Posterior vena cava (tissue), 2 donors: ENCODE measurements at places on chromosomes 3 and 15. TPM values are rescaled to one million over a fixed set of nuclear protein-coding genes. Genes with fewer than 3 reads are reported as not detected.

The LYSMD4 gene
- total RNA-seq: 7.5 TPM

The STRC gene
- total RNA-seq: 0.19 TPM

The BTLA gene
- total RNA-seq: 0.38 TPM

The SLC2A2 gene
- total RNA-seq: not detected

The SLC28A2 gene
- total RNA-seq: not detected

The CASR gene
- not detected for total RNA-seq

The ADCY5 gene
- 41.1 TPM for total RNA-seq

The RARRES1 gene
- total RNA-seq: 446 TPM

The LOXL1 gene
- 94.6 TPM for total RNA-seq

The TMCO5A gene
- total RNA-seq: not detected

The CCR3 gene
- total RNA-seq: not detected

The SLC6A11 gene
- total RNA-seq: not detected

DNA sequence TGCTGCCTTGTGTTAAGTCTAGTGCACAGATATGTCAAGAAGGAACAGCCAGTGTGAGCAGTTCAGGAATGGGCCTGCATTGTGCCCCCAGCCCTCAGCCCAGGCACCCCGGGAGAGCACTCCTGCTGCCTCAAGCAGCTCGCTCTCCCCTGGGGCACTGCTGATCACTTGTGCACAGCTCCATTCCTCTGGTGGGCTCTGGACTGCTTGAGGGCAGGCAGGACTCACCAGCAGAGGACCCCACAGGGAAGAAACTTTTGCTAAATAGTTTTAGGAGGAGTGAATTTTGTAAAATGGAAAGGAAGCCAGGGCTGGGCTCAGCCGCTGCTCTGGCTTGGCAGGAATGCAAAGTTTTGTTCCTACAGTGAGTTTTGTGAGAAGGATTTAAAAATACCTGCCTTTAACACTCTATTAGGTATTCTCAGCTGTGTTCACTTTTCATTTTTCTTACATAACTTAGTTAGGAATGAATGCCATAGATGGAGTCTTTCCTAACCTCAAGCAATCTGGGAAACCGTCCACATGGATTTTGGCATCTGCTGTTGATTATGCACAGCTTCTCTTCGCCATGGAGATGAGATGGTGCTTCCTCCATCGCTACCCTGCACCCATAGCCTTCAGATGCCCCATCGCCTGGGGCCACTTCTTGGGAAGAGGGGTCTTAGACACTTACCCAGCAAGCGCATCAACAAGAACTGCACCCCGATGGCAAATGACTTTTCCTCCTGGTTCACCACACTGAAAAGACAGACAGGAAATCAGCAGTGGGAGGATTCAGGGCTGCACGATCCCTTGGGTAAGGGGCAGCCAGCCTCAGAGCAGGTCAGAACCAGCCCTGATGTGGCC, 42.3 kb upstream of the RAB6B start:
- no peak for DNase-seq

GRCh38 chr15:83983634-83984458, 251.7 kb upstream of the GOLGA6L4 start:
- no peak for DNase-seq

- DNase-seq: no peak
Measured at GRCh38 chr3:169266351-169266750, 397.2 kb downstream of the MECOM start.

- no peak for DNase-seq
Measured at GRCh38 chr3:71763426-71763825, 9.8 kb downstream of the GPR27 start.

DNA sequence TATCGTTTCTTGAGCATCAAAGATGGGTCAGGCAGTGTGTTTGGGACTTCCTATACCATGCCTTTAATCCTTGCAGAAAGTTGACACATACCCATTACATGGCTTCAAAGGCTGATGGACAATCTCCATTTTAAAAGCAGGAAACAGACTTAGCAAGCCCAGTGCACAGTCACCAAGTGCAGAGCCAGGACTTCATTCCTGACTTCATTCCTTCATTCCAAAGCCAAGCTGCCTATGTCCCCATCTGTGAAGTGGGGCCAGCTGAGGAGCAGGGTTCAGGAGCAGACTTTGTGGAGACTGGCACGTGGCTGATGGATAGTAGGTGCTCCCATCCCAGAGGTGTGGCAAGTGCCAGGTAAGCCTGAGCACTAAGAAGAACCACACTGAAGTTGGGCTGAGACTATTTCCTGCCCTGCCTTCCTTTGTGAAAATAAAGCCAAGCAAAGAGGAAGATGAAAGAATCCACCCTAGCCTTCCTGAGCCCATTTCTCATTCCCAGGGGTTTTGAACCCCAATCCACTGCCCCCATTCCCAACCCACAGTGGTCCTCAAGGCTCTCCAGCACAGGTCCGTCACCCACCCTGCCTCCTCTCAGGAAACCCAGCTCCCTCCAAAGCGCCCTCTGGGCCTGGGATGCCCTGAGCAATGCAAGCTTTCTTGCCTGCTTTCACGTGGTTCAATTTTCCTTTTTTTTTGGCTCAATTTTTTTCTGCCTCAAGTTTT, 1.8 kb downstream of the CX3CR1 start:
- no peak for DNase-seq

DNA sequence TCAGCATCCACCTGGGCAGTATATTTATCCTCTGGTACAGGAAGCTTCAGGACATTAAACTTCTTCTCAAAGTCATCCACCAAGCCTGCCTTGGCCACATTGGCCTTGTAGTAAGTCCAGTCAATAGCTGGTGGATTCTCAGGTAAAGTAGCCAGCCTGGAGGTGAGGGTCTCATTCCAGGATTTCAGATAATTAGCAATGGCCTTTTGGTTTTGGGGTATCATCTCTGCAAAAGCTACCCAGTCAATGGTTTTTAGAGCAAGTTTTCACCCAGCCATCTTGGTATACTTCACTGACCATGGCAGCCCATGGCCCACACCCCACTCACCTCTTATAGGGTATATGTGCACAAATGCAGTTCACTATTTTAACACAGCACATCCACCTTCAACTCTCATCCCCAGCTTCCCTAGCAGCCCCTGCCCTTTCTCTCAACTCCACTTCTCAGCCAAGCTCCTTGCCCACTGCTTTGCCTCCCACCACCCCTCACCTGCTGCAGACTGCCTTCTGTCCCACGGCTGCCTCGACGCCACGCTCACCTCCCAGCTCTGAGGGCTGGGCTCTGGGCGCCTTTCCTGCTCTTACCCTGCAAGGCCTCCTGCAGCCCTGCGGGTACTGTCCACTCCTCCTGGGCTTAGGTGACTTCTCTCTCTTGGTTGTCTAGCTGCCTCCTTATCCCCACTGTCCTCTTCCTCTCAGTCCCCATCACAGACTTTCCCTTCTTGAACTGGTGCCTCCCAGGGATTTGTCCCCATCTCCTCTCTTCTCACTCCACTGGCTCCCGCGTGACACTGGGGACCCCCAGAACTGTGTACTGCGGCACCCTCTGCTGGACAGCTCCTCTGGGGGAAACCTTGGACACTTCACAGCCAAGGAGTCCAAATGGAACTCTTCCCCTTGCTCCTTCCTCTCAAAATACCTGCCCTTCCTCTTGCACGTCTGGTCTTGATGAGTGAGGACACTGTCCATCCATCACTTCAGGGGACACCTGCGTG, 1.7 kb upstream of the TGM5 start:
- no peak for DNase-seq

GRCh38 chr3:81554388-81554787, 207.1 kb downstream of the GBE1 start:
- no peak for DNase-seq

- no peak for DNase-seq
Measured at GRCh38 chr15:31084176-31084575, 17.3 kb downstream of the TRPM1 start.

GRCh38 chr3:37179144-37179967, 5.0 kb upstream of the LRRFIP2 start:
- DNase-seq: no peak

GRCh38 chr3:161549261-161549660, 52.7 kb downstream of the OTOL1 start:
- DNase-seq: no peak

GRCh38 chr3:150035910-150036612, 65.4 kb upstream of the PFN2 start:
- DNase-seq: no peak

DNA sequence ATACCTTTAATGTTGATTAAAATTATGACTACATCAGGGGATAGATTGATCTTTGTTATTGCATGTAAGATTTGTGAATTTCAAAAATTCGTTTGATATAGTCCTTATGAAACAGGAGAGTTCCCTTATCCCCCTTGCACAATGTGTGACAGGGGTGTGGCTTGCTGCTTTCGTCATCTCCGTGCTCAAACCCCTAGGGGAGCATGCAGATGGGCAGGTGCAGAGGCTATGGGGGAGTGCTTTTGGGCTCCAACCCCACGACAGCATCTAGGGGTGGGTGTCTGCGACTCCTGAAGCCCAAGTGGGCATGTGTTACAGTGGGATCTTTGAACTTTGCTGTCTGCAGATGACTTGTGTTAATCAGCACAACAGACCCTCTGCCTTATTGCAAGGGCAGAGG, 360.1 kb upstream of the GOLIM4 start:
- no peak for DNase-seq

DNA sequence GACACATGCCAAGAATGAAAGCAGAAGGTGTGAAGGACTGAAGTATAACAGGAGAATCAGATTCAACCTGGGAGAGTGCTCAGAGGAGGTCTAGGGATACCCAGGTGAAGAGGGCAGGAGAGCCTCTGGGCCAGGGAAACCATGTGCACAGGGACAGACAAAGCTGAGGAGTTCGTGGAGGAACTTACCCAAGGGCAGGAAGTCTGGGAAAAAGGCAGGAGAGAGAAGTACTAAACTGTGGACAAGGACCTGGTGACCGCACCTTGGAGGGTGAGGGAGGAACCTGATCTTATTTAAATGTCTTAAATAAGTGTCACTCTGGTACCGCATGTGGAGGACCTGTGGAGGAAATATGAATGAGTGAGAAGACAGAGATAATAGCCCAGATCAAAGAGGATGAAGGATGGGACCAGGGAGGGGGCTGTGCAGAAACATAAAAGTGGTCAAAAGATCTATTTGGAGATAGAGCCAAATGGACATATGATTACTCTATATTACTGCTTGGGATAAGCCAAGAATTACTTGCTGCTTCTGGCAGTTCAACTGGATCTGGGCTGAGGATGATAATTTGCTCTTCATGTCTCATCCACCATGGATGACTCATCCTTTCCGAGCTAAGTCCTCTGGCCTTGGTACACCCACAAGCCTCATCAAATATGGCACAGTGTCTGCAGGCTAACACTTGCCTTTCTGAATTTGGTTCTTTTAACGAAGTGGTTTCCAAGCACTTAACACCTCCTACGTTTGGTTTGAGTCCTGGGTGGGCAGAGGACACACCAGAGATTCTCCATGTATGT, 116.9 kb upstream of the NMNAT3 start:
- no peak for DNase-seq

DNA sequence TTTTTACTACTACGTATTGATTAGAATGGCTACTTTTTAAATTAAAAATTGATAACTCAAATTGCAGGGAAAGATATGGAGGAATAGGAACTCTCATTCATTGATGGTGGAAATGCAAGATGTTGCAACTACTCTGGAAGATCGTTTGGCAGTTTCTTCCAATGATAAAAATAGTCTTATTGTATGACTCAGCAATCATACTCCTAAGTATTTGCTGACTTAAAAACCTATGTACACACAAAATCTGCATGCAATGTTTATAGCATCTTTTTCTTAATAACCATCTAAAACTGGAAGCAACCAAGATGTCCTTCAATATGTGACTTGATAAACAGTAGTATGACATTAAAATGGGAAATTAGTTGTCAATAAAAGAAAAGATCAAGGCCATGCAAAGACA, 87.4 kb upstream of the LRRC3B start:
- no peak for DNase-seq

GRCh38 chr3:52149021-52149420, 5.2 kb downstream of the POC1A start:
- no peak for DNase-seq

GRCh38 chr3:57063032-57063431, 2.6 kb downstream of the SPATA12 start:
- DNase-seq: no peak

DNA sequence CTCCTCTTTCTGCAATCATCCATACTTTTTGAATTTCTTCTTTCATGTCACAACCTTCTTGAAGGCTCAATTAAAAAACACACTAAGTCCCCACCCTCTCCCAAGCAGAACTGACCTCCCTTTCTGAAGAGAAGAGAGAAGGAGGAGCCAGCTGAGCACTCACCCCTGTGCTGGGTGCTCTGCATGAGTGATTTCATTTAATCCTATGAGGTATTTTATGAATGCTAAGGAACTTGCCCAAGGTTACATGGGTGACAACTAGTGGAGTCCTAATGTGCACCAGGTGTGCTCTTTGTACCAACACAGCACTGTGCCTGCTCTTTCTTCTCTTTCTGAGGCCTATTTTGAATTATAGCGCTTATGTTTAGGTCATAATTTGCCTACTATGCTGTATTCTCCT, 135.6 kb downstream of the DUT start:
- no peak for DNase-seq

GRCh38 chr3:123346021-123346420, 102.9 kb downstream of the ADCY5 start:
- peak; percentile 67 for DNase-seq

DNA sequence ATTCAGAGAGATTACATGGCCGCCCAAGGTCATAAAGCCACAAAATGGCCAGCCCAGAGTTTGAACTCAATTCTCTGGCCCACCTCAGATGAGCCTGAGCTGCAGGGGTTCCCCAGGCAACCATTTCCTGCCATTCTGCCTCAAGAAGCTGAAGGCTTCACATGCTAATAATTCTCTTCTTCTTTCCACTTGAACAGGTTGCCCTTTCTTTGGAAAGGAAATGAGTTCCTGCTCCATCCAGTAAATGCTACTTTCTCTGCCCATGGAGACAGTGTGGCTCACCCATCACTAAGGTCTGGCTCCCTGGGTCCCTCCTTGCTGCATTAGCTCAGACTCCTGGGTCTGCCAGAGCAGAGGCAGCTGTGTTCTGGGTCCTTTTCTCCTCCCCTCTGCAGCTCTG, 48.2 kb downstream of the TRIM42 start:
- DNase-seq: no peak

- no peak for DNase-seq
Measured at GRCh38 chr3:176977331-176977730, 220.0 kb downstream of the TBL1XR1 start.

- DNase-seq: no peak
Measured at GRCh38 chr3:123834631-123835030, 49.5 kb downstream of the MYLK start.

- peak; percentile 3 for DNase-seq
Measured at GRCh38 chr15:79053894-79054293, 36.7 kb downstream of the RASGRF1 start.

DNA sequence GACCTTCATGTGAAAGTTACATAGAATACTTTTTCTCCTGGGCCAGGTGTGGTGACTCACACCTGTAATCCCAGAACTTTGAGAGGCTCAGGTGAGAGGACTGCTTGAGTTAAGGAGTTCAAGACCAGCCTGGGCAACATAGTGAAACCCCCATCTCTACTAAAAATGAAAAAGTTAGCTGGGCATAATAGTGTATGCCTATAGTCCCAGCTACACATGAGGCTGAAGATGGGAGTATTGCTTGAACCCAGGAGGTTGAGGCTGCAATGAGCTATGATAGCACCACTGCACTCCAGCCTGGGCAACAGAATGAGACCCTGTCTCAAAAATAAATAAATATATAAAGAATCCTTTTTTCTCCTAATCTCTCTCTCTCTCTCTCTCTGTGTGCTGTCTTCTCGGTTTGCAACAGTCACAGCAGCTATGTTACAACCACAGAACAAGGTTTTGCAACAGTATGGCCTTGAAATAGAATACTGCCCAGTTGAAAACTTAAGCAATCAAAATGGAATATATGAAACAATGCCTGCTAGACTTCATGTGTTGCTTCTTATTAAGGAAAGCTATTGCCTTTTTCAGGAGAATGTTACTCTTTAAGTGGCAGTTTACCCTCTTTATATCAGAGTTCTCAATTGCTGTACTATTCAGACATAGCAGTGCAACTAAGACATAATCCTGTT, 12.3 kb upstream of the DENND4A start:
- DNase-seq: no peak
